MCF 10A (cell line): ENCODE measurements at places on chromosomes 7 and 10.

GRCh38 chr7:74289659-74290552 lies 699 bp downstream of the CLIP2 start:
- H3K27me3 ChIP-seq, result no peaks in the 10 kb centered on the region
- peaks cover 7% of the 10 kb centered on the region for H3K36me3 ChIP-seq
- H3K4me1 ChIP-seq, result peaks cover 15% of the 10 kb centered on the region
- no peak for DNase-seq
- H3K4me3 ChIP-seq, result peak overlapping the region; percentile 70
- no peak overlapping the region for H3K27ac ChIP-seq

GRCh38 chr7:32074787-32075585 lies 4.8 kb upstream of the PDE1C start:
- H3K4me1 ChIP-seq, result no peaks in the 10 kb centered on the region
- DNase-seq, result no peak
- H3K27ac ChIP-seq, result no peak overlapping the region
- no peak overlapping the region for H3K4me3 ChIP-seq

GRCh38 chr10:43853369-43853768 lies 204.7 kb upstream of the ZNF32 start:
- peaks cover 10% of the 10 kb centered on the region for H3K4me1 ChIP-seq
- no peaks in the 10 kb centered on the region for H3K27me3 ChIP-seq
- no peak overlapping the region for H3K4me3 ChIP-seq
- no peak for DNase-seq
- H3K27ac ChIP-seq, result no peak overlapping the region

DNA sequence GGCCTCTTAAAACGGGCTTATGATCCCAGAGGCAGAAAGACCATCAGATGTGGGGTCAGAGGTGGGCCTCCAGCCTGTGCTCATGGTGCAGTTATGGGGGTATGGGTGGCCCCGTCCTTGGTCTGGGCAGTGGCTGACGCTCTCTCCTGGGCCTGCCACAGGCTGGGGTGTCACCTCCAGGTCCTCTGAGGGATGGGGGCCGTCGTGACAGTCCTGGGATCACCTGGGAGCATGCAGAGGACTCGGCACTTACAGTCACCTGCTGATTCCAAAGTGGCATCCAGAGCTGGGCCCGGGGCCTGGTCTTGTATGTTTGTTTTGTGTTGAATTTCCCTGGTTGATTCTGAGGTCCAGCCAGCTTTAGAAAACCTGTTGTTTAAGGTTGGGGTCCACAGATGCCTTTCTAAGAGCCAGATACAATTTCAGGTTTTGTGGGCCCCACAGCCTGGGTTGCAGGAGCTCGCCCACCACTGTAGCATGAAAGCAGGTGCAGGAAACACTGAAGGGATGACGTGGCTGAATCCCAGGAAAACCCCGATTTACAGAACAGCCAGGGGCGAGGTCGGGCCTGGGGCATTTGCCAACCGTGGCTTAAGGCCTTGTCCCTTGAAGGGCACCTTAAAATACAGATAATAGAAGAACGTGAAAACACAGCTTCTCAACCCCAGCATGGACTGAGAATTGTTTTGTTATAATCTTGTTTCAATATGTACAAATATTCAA lies 170.7 kb upstream of the PPP2R2D start:
- peaks cover 5% of the 10 kb centered on the region for H3K36me3 ChIP-seq
- H3K4me3 ChIP-seq, result no peak overlapping the region
- H3K4me1 ChIP-seq, result no peaks in the 10 kb centered on the region
- H3K27ac ChIP-seq, result no peak overlapping the region
- no peak for DNase-seq

DNA sequence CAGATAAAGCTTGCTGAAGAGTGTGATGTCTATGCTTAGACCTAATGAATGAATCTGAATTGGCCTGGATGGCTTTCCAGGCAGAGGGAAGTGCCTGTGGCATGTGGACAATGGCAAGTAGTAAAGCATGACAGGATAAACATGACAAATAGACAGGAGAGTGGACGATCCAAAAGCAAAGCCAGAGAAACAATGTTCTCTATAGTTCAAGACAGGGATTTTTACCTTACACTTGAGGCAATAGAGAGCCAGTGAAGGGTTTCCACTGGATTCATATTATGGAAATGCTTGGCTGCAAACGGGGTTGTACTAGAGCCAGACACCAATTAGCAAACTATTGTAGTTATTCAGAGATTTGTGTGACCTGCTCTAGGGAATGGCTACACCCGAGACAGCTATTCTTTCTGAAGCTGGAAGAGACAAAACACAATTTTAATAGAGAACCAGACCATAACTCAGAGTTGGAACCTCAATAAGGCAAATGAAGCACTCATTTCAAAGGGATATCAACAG lies 2.3 kb downstream of the AGMO start:
- DNase-seq, result no peak
- no peaks in the 10 kb centered on the region for H3K36me3 ChIP-seq
- H3K27ac ChIP-seq, result no peak overlapping the region
- H3K27me3 ChIP-seq, result peaks cover 68% of the 10 kb centered on the region
- H3K4me3 ChIP-seq, result no peak overlapping the region

DNA sequence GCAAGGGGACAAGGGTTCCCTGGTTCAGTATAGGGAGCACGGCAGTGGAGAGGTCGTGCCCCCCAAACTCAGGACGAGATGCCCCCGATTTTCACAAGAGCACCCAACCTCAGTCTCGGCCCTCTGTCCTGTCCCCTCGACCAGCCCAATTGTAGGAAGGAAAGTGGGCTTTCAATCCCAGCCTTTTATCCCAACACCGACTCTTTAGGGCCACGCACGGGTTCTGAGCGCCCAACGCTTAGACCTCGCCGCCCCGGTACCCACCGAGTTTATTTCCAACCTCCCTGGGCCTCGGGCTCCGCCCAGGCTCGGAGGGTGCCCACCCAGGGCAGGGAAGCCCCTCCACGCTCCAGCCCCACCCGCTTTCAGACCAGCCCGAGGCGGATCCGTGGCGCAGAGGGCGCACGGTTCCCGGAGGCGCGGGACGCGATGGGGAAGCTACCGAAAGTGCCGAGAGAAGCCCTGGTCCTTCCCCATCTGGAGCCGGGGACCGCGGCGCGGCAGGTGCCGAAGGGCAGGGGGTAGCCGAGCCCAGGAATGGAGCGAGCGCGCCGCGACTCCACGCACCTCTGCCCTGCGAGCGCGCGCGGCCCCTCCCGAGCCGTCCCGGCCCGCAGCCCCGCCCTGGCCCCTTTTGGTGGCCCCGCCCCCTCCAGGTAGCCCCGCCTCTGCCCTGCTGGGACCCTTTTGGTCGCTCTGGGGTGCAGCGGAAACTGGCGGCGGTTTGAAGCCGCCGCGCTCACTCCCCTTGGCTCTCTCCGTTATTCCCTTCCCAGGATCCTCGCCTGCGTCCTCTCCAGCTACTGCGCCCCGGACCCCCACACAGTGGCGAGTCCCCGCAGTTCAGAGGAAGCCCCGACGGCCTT lies 20.4 kb downstream of the GRID2IP start:
- no peaks in the 10 kb centered on the region for H3K36me3 ChIP-seq
- H3K4me3 ChIP-seq, result peak overlapping the region; percentile 33
- no peak for DNase-seq
- H3K27me3 ChIP-seq, result peaks cover 45% of the 10 kb centered on the region

GRCh38 chr10:100662067-100662466 lies 83.3 kb upstream of the PAX2 start:
- H3K27me3 ChIP-seq, result peaks cover 47% of the 10 kb centered on the region
- H3K36me3 ChIP-seq, result no peaks in the 10 kb centered on the region
- peaks cover 6% of the 10 kb centered on the region for H3K4me1 ChIP-seq
- no peak overlapping the region for H3K27ac ChIP-seq

DNA sequence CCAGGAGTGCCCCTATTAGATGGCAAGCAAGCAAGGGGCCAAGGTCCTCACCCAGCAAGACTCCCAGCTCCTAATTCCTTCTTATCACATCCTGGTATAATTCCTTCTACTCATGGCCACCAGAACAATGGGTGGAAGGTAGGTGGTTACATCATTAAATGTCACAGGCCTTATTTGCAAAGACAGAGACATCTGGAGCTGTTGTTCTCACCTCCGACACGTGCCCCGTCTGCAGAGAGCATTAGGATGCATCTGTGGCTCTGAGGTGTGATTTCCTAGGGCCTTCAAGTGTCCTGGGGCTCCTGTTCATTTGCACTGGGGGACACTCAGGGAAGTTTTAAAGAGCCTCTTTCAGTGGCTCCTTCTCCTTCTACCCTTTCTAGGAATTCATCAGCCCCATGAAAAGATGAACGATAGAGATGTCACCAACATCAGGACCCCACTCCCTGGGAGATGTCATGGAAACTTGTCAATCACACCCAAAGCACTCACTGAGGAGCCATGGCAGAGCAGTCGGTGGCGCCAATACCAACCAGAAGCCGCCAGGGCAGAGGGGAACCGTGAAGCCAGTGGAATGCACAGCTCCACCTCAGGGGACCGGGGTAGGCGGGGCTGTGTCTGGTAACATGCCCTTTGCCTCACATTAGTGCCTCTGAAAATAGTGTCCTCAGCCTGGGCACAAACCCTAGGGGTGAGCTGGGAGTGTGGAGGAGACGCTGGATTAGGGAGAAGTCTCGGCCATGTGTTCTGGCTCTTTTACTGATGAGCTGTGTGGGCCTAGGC lies 2.9 kb upstream of the ATP6V0E2 start:
- no peak overlapping the region for H3K4me3 ChIP-seq
- DNase-seq, result no peak
- H3K27me3 ChIP-seq, result no peaks in the 10 kb centered on the region
- no peak overlapping the region for H3K27ac ChIP-seq

GRCh38 chr7:129865925-129866201 lies 86.9 kb downstream of the UBE2H start:
- no peak for DNase-seq
- H3K27ac ChIP-seq, result peak overlapping the region; percentile 82
- no peaks in the 10 kb centered on the region for H3K27me3 ChIP-seq
- no peak overlapping the region for H3K4me3 ChIP-seq
- H3K36me3 ChIP-seq, result peaks cover 29% of the 10 kb centered on the region

GRCh38 chr10:18005445-18005780 lies 53.7 kb downstream of the SLC39A12 start:
- no peaks in the 10 kb centered on the region for H3K27me3 ChIP-seq
- peak overlapping the region; percentile 30 for H3K4me3 ChIP-seq
- no peak for DNase-seq
- H3K36me3 ChIP-seq, result no peaks in the 10 kb centered on the region
- H3K4me1 ChIP-seq, result peaks cover 28% of the 10 kb centered on the region
- H3K27ac ChIP-seq, result peak overlapping the region; percentile 74

GRCh38 chr7:151572136-151572535 lies 52.4 kb upstream of the RHEB start:
- H3K27ac ChIP-seq, result no peak overlapping the region
- peaks cover 89% of the 10 kb centered on the region for H3K36me3 ChIP-seq
- H3K4me3 ChIP-seq, result no peak overlapping the region
- DNase-seq, result no peak
- no peaks in the 10 kb centered on the region for H3K27me3 ChIP-seq
- no peaks in the 10 kb centered on the region for H3K4me1 ChIP-seq

DNA sequence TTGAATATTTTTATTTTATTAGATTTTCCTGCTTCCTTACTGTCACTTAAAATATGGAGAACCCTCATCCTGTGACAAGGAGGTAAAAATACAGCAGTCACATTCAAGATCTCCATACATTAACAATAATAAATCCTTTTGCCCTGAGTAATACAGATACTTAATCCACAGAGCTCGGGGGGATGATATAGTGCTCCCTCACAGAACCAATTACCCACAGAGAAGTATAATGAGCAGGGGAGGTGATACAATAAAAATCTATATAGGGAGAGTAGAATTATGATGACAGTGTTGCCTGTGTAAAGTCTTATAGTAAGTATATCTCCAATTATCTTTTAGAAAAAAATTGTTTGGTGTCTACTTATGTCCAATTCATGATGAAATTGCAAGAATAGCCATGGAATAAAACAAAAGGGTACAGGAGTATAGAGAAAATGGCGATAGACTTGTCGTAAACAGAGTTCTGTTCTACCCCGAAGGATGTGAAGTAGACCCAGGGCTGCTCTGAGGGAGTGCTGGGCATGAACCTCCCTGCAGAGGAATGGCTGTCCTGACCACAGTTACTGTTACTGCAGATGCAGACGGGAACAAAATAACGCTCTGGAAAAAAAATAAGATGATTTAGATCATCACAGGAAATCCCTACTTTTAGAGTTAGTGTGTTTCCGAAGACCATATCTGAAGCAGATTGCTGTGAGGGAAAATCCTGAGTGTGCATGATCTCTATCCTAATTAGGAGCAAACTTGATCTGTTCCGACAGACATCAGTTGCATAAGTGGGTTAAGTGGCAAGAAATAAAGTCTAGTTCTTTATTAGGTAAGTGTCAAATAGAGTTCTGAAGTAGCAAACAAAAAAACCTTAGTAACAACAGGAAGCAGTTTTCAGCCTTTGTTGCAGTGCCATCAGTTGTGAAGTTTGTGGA lies 123.7 kb downstream of the KAT6B start:
- no peaks in the 10 kb centered on the region for H3K36me3 ChIP-seq
- H3K27me3 ChIP-seq, result no peaks in the 10 kb centered on the region
- peaks cover 33% of the 10 kb centered on the region for H3K4me1 ChIP-seq

- H3K27me3 ChIP-seq, result peaks cover 6% of the 10 kb centered on the region
- H3K36me3 ChIP-seq, result no peaks in the 10 kb centered on the region
- DNase-seq, result no peak
- no peak overlapping the region for H3K27ac ChIP-seq
Observed at GRCh38 chr10:71023704-71024283, 135.4 kb upstream of the PCBD1 start.

- H3K36me3 ChIP-seq, result no peaks in the 10 kb centered on the region
- H3K4me1 ChIP-seq, result peaks cover 16% of the 10 kb centered on the region
- peak overlapping the region; percentile 79 for H3K4me3 ChIP-seq
- no peak for DNase-seq
- H3K27me3 ChIP-seq, result no peaks in the 10 kb centered on the region
Observed at GRCh38 chr7:66627151-66627681, 1.5 kb upstream of the KCTD7 start.

- no peaks in the 10 kb centered on the region for H3K36me3 ChIP-seq
- no peak overlapping the region for H3K4me3 ChIP-seq
- H3K27me3 ChIP-seq, result no peaks in the 10 kb centered on the region
- H3K4me1 ChIP-seq, result peaks cover 58% of the 10 kb centered on the region
Observed at GRCh38 chr10:118506671-118507590, 88.5 kb downstream of the PRLHR start.

DNA sequence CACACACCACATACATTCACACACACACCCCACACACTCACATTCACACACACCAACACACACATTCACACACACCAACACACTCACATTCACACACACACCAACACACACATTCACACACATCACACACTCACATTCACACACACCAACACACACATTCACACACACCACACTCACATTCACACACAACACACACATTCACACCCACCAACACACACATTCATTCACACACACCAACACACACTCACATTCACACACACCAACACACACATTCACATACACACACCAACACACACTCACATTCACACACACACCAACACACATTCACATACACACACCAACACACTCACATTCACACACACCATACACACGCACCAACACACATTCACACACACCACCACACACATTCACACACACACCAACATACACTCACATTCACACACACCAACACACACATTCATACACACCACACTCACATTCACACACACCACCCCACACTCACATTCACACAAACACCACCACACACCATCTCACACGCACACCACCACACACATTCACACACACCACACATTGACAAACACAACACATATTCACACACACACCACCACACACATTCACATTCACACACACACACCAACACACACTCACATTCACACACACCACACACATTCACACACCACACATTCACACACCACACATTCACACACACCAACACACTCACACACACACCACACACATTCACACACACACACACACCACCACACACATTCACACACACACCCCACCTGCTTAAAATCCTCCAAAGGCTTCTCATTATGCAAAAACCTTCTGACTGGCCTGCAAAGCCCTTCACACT lies 9.0 kb downstream of the TAS2R40 start:
- DNase-seq, result no peak
- H3K27ac ChIP-seq, result no peak overlapping the region
- no peaks in the 10 kb centered on the region for H3K4me1 ChIP-seq
- no peaks in the 10 kb centered on the region for H3K36me3 ChIP-seq
